NCI-H526 treated with DMSO at 0.1 percent for 48 hours (cell line): ENCODE measurements at places on chromosomes 5 and 9.
A peak's percentile ranks its signal among the peaks of the same experiment; 100 is the strongest.

- DNase-seq: no peak
Measured at GRCh38 chr9:83220730-83221129, 157.8 kb upstream of the RASEF start.

- no peak for DNase-seq
Measured at GRCh38 chr9:112772551-112772950, 22.0 kb downstream of the SNX30 start.

DNA sequence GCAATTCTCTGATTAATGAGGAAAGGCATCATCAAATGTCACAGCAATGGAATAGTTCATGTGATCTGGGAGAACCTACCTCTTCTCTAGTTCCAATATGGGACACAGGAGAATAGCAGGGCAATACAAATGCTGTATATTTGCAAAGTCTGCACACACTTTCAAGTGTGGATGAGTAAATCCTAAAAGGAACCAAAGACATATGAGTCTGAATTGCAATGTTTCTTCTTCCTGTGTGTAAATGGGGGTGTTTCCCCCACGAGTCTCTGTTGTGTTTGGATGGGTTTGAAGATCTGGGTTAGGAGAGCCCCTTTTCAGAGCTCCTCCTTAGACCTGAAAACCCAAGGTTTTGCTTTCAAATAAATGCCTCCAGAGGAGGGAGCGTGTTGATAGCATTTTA is 26.9 kb downstream of the SLC46A2 start:
- no peak for DNase-seq

DNA sequence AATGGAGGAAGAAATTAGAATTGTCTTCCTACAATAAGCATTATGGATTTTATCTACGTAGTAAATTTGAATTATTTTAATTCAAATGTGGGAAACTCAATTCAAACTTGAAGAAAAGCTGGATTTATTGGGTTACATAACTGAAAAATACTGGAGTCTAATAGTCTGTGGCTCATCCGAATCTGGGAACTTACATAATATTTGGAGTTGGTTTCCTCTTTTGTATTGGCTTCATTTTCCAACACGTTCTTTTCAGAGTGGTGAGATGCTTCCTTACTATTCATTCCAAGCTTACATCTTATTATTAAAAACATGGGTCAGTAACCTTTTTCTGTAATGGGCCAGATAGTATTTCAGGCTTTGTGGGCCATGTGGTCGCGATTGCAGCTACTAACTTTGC is 164.8 kb downstream of the ARHGAP26 start:
- no peak for DNase-seq

DNA sequence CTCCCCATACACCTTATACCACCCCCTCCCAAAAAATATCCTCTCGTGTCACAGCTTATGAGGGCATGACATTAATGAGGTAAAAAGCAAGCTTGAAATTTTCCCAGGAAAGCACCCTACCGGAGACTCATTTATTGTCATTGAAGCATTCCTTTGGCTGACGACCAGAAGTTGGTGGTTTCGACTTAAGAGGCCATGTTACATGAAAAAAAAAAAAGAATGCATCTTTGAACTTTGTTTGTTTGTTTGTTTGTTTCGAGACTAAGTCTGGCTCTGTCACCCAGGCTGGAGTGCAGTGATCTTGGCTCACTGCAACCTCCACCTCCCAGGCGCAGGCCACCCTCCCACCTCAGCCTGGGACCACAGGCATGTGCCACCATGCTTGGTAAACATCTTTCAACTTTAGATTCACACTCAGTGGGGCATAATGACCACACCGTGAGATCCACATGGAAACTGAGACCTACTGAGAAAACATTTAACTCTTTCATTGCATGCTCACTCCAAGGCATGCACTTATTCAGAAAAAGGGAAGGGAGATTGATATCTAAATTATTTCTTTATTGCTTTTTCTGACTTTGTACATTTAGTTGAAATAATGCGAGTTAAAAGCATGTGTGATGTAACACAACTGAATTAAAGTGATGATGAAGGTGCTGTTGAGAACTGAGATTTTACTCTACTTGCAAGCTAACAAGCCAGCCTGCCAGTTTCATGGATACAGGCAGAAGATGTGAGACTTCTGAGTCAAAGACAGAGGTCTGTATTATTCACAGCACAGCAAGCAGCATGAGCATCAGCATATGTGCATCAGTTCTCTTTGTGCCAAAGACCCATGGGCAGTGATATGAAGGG is 5.1 kb upstream of the RAB14 start:
- no peak for DNase-seq

DNA sequence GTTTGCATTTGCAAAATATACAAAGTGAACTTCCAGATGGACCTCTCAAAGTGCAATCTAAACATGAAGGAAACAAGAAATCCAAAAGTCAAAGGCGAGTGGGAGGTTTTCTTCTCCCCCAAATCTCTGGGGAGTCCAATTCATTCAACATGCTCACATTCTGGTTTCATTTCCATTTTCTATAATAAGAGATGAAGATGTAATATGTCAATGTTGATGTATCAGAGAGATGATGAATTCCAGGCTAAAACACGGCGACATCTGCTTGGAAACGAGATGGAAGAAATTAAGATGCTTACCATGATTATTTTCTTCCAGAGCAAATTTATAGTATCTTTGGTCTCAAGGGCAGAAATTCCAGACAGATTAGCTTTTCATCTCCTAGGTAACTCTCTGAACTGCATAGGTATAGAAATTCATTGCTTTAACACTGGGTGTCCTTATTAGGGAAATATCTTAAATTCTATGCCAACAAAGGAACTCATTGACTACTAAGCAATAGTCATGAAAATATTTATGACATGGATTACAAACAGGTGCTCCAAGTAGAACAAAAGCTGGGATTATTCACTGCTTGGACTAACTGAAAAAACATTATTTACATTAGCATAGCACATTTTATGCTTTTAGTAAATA is 287.9 kb downstream of the SEC61B start:
- DNase-seq: peak; percentile 5

GRCh38 chr5:10173716-10174115 is 76.0 kb downstream of the ATPSCKMT start:
- no peak for DNase-seq

DNA sequence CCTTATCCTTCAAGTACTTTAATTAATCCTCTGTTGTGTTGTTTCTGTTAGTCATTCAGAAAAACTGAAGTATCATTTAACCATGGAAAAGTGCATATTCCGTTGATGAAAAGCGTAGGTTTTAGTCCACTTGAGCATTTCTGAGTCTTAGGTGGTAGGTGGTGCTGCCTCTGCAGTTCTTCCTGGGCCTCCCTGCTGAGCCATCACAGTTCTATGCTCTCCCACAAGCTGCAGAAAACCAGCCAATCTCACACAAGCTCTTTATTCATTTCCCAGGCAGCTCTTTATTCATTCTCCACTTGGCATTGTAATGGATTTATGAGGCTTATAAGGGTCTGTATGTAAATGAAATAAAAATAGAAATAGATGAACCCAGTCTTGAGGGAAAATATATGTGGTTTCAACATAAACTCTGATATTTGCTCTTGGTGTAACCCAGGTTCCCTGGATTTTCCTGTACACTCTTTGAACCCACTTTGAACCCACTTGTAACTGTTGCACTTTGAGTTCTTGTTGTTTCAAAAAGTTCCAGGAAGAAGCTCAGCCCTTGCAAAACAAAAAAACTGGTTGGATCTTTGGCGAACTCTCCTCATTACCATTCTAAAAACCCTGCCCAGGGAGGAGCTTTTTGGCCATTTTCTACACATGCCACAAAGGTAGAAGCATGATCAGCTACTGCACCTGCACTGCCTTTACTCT is 56.0 kb downstream of the ZNF510 start:
- DNase-seq: no peak

- DNase-seq: no peak
Measured at GRCh38 chr9:114349713-114350480, 20.2 kb downstream of the ORM2 start.

DNA sequence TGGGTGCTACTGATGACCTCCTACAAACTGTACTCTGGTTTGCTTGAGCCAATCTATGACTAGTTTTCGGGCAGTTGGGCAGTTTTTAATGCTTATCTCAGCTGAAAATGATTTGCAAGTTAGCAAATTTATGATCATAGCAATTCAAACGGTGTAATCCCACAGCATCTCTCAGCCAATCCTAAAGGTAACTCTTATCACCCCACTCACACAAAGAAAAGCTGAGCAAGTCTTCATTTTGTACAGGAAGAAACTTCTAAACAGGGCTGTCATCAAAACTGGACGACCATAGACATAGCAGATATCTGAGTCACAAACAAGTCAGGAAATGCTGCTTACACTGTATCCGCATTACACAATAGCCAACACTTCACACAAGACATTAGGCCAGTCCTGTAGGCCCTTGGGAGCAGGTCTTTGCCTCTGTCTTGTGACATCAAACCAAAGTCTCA is 2.6 kb upstream of the ENC1 start:
- DNase-seq: no peak
